ENCODE measurements at places on chromosomes 16 and 17.

- DNase-seq = no peak
Measured at GRCh38 chr17:81543339-81543675, 8.8 kb downstream of the FAAP100 start.

GRCh38 chr16:1003391-1004347 is 22.1 kb downstream of the SOX8 start:
- no peak for DNase-seq

- DNase-seq = no peak
Measured at GRCh38 chr17:50584749-50585148, 24.2 kb downstream of the CACNA1G start.

GRCh38 chr16:79874391-79874790 is 273.9 kb upstream of the MAF start:
- DNase-seq = no peak

GRCh38 chr16:15636392-15636873 is 6.5 kb downstream of the MARF1 start:
- DNase-seq = no peak

- no peak for DNase-seq
Measured at GRCh38 chr17:61642768-61643167, 51.7 kb upstream of the NACA2 start.

DNA sequence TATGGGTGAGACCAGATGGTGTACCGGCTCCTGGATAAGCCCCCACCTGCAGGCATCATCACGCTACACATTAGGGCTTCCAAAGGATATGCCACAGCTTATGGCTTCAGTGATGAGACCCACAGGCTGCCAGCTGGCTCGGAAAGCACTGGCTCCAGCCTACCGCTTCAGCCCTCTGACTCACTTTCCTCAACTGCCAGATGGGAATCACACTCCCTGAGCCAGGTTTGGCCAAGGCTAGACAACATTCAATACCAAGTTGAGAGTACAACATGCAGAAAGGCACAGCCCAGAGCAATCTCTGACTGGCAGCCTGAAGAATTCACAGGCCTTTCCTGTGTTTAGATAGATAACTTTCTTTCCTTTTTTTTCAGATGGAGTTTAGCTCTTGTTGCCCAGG is 10.3 kb downstream of the CENPV start:
- no peak for DNase-seq

DNA sequence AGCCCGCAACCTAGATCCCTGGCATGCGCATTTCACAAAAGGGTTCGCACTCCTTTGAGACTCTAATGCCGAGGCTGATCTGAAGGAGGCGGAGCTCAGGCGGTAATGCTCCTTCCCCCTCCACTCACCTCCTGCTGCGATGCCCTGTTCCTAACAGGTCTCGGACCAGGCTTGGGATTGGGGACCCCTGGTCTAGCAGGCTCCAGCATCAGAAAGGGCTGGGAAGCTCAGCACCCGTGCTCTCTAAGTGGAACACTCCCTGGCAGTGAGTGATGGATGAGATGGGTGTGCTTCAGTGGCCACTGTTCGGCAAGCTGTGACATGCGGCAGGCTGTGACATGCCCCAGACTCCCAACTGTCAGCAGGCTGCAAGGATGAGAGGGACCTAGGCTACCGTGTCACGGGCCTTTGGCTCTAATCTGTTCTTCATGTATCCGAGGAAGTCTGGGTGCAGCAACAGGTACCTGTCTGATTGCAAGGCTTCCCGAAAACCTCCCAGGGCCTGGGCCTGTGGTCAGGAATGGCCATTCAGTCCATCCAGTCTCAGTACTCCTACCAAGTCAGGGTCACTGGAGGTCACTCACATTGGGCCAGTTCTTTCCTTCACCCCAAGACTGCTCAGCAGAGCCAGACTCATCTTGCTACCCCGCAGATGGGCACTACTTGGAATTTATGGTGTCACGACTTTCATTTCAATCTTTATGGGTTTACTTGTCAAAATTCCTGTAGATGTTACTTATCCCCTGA is 1.3 kb upstream of the ST6GALNAC2 start:
- no peak for DNase-seq

DNA sequence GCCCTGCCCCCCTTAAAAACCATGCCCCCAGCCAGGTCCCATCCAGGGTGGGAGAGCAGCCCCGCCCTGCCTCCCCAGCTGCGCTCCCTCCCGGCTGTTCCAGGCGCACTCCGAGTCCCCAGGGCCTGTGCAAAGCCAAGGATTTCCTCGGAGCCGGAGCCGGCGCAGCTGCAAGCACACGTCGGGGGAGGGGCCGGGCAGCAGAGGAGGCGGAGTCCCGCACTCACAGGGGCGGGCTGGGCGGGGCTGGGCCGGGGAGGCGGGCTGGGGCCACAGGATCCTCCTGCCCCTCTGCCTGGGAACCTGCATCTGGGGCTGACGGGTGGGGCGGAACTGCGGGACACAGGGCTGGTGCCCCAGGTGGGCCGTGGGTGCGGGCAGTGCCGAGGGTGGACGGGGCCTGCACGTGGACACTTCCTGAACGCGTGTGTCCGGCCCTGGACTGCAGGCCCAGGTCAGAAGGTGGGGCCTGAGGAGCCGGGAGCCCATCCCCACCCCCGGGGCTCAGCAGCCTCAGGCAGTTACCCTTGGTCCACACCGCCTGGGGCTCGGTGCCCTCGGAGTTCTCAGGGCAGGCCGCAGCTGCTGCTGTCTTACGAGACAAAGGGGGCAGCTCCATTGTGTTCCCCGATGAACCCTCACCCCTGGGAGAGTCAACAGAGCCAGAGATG is 24.0 kb upstream of the SSTR5 start:
- DNase-seq = no peak

DNA sequence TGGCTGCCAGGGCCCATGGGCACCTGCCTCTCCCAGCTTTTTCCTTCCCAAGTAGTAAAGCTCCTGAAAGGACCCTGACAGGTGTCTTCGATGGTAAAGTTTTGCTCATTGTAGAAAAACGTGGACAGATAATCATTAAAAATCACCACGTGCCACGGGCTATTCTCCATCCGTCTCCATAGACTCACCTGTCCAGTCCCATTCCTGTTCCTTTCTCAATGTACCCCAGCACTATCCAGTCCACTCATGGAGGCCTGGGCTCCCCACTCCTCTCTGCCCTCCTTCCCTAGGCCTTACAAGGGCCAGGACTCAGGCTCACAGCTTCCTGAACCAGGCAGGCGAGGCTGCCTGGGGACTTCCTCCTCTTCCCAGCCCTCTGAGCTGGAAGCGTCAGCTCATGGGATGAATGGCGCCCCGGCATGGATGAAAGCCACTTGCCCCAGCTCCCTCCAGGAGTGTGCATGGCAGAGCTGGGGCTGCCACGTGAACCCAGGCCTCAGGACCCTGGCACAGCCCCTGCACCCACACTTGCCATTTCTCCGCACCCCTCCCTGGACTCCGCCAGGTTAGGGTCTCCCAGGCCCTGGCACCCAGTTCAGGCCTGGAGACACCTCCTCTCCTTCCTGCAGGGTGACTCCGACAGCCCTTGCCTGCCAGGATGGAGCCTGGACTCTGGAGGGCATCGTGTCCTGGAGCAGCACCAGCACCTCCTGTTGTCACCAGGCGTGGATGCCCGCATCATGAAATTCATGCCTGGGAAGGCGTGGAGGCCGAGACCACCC is 8.8 kb downstream of the CTRB1 start:
- no peak for DNase-seq

GRCh38 chr17:72123530-72124437 is 3.0 kb downstream of the SOX9 start:
- no peak for DNase-seq

DNA sequence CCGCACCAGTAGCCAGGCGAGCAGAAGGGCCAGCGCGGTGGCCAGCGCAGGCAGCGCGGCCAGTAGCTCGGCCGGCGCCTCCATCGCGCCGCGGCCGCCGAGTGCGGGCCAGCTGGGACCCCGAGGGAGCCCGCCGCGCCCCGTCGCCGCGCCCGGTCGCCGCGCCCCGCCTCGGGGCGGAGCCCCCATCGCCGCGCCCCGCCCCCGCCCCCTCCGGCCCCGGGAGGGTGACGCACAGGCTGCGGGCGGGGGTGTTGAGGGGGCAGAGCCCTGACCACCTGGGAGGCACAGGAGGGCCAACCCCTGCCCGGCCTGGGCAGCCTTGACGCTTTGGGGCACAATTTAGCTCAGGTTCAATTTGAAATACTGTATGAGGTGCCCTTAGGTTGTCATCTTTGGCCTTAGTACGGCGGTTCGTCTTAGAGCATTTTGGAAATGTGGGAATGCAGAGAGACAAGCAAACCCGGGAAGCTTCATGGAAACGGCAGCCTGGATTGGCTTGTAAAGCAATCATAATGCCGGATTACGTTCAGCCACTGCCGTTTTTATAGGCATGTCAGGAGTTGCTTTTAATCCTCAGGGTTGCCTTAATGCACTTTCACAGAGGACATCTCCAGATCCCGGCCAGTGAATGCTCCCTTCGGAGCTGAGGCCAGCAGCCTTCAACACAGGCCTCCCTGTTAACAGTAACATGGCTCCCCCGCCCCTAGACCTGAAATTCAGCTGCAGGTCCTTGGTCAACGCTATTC is at the start of gene MXRA7:
Gene MXRA7, minus strand, starts transcription at position 103 of the 749 bp plus-strand sequence. Its CDS starts 19 bp downstream, at position 84.
- no peak for DNase-seq

GRCh38 chr16:79871906-79872305 is 271.4 kb upstream of the MAF start:
- DNase-seq = no peak

GRCh38 chr16:1351215-1351581 is 480 bp downstream of the TSR3 start:
- no peak for DNase-seq

GRCh38 chr16:84370723-84371552 is 2.6 kb downstream of the ATP2C2 start:
- no peak for DNase-seq

GRCh38 chr16:7419441-7419840 is 86.8 kb downstream of the RBFOX1 start:
- no peak for DNase-seq

- DNase-seq = no peak
Measured at GRCh38 chr16:87929986-87930385, 6.3 kb downstream of the CA5A start.

DNA sequence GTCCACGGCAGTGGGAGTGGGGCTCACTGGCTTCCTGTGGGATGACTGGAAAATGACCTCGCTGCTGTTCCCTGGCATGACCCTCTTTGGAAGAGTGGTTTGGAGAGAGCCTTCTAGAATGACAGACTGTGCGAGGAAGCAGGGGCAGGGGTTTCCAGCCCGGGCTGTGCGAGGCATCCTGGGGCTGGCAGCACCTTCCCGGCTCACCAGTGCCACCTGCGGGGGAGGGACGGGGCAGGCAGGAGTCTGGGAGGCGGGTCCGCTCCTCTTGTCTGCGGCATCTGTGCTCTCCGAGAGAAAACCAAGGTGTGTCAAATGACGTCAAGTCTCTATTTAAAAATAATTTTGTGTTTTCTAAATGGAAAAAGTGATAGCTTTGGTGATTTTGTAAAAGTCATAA is 7.8 kb upstream of the RNF213 start:
- no peak for DNase-seq

- no peak for DNase-seq
Measured at GRCh38 chr17:68568581-68568980, 32.6 kb downstream of the FAM20A start.

- DNase-seq = no peak
Measured at GRCh38 chr16:85611194-85611443, 2.0 kb upstream of the GSE1 start.

- DNase-seq = no peak
Measured at GRCh38 chr17:81934850-81935708, 2.0 kb downstream of the PYCR1 start.

DNA sequence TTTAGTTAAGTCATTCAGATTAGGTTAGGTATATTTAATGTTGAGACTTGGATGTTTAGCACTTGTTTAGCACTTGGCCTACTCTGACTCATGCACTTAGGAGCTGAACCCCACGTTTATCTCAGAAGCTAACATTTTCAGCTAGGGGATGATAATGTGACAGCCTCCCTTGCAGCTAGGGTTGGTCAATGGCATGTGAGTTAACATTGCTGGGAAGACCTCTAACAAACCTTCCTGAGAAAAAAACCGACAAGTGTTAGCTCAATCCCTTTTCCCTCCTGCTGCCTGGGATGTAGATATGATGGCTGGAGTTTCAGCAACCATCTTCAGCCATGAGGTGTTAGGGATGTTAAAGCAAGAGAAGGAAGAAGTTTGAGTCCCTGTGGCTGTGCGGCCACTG is 185.0 kb upstream of the FOXF1 start:
- no peak for DNase-seq

DNA sequence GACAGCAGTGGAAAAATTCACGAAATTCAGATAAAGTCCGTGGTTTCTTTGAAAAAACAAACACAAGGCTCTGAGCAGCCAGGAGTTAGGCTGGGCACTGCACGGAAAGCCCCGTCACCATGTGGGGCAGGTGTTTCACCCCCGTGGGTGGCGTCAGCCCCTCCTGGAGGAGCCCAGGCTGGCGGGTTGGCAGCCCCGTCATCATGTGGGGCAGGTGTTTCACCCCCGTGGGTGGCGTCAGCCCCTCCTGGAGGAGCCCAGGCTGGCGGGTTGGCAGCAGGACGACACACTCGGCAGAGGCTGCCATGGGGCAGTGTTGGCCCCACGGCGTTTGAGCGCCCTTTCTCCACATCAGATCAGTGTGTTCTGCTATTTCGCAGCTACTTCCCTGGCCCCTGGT is 38.1 kb downstream of the ACSF3 start:
- no peak for DNase-seq

DNA sequence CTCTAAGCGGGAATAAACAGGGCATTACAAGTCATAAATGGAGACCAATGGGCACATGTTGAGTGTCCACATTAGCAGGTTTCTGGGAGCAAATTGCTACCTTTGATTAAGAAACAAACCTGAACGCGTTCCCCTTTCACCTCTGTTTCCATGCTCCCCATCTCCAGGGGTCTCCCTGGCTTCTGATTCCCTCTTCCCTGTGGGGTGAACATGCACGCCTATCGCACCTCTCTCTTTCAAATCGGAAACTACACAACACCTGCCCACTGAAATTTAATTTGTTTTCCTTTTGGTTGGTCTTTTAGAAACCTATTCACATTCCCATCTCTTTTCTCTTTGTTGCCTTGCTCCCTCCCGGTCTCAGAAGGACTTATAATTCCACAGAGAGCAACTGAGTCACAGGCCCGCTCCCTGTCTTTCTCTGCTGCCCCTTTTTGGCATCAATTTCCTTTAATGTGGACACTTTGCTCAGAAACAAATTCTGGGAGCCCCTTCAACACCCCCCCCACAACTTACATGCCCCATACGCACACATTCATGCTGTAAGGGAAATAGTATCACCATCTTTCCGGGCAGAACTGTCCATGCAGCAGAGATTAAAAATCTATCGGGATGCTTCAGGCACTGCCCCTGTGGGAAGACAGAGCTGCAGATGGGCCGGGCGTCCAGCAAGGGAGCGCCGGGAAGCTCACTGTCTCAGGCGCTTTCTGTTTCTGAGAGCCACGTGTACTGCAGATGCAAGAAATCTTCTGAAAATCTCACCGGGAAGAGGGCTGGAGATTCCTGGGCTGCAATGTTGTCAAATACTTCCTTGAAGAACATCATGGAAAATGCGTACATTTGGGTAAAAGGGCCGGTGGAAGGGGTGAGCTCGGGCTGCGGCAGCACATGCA is 7.2 kb upstream of the FOXF1 start:
- DNase-seq = no peak

- DNase-seq = no peak
Measured at GRCh38 chr17:77924757-77925336, 33.7 kb upstream of the TNRC6C start.

GRCh38 chr17:59859444-59860025 is 33.2 kb downstream of the TUBD1 start:
- DNase-seq = no peak

- DNase-seq = peak; percentile 16
Measured at GRCh38 chr16:15682105-15682570, 32.1 kb downstream of the NDE1 start.

Measured in NK-92 treated with Interleukin-12 subunit alpha and Interleukin-12 subunit beta, amount 100 ng/mL, for 24 hours (cell line).